ENCODE measurements at places on chromosomes 5 and 9.
A peak's percentile ranks its signal among the peaks of the same experiment; 100 is the strongest.

DNA sequence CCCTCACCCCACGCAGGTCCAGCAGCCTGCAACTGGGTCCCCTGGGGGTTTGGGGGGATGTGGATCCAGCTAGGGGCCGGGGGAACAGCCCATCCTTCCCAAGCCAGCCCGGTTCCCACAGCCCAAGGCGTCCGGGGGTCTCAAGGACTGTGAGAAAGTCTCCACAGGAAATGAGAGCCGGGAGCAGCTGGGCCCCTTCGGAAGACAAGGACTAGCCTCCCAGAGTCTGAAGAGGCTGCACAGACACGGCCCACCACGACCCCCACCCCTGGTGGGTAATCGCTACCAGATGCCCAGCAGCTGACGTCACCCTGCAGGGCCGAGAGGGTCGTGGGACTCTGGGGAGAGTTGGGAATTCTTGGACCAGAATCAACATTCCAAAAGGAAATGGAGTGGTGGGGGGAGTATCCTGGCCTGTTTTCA is 10.5 kb downstream of the SH2D3C start:
- DNase-seq, result no peak

- no peak for DNase-seq
Measured at GRCh38 chr9:118529210-118529609, 825.0 kb downstream of the TLR4 start.

- DNase-seq, result no peak
Measured at GRCh38 chr5:151214614-151215545, 9.0 kb downstream of the CCDC69 start.

- DNase-seq, result peak; percentile 85
Measured at GRCh38 chr9:84271531-84271900, 69.0 kb downstream of the SLC28A3 start.

GRCh38 chr9:123003466-123003865 is 30.0 kb upstream of the GPR21 start:
- DNase-seq, result no peak

- no peak for DNase-seq
Measured at GRCh38 chr5:37703841-37704241, 136.0 kb downstream of the GDNF start.

GRCh38 chr9:137252555-137253506 is 1.7 kb downstream of the STPG3 start:
- DNase-seq, result no peak

DNA sequence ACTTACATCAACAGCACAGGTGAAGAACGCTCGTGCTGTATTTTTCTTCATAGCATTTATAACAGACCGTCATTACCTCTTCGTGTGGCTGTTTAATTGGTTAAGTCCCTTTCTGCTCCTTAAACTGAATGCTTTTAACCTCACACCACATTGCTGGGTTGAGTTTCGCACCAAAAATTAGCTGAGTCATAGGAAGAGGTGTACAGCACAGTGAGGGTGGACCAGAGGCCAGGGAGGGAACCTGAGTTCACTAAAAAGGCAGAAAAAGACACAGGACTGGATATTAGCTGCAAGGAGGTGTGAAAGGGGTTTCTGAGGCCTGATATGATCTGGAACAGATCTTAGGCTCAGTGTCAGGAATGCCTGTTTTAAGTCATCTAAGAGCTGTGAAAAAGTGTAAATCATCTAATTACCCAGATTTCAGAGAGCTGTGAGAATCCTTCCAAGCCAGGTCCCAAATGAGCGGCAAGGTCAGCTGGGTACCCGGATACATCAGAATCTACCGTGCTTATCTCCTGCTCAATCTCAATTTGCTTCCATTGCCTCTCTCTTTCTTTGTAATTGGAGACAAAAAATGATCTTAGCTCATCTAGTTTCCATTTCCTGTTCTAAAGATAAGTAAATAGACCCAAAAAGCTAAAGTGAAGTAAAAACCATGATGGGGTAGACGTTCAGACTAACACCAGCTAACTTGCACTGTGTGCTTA is 7.1 kb upstream of the CFAP90 start:
- no peak for DNase-seq

- no peak for DNase-seq
Measured at GRCh38 chr5:103466495-103466894, 96.1 kb downstream of the NUDT12 start.

DNA sequence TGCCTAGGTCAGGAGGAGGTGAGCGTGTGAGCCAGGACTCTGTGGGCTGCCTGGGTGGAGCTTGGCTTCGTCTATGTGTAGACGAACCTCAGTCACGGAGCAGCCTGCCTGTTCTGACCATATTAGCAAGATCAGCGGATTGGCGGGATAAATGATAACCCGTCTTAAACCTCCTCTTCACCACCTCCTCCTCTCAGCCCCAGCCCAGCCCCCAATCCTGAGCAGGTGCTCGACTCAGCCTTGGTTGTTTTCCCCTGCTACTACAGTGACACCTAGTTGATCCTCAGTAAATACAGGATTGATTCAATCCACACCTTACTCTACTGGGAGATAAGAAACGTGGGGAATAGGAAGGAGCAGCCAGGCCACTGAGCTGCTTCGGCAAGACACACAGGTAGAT is 286.1 kb downstream of the IRX2 start:
- DNase-seq, result no peak

DNA sequence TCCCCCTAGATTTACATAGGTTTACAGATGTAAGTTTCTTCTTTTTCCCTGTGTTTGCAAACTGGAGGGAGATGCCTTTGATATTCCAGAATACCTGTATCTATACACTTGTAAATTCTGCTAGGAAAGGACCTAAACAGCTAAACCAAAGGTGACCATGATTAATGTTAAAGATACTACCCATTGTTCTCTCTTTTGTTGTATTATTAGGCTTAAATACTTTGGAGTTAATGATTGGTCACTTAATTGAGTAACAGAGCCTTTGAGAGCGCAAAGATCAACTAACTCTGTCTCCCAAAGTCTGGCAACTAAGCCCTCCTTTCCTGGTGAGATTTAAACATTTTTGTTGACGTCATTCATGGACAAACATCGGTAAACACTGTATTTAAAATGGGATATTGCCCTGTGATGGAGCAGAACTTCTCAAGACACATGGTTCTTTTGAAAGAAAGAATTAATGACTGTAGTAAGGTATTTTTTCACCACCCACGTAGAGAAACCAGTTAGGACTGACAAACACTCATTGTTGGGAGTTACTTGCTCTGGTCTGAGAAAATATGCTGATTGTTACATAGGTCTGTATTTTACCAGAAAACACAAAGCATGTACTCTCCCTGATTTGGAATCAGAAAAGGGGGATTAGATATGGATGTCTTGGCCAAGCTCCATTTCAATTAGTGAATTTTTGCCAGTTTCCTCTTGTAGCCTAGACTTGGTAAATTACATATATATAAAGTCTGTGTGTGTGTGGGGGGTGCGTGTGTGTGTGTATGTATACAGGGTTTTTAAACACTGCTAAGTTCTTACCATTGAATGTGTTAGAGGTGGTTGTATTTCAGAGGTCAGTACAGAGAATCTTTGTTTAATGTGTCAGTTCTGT is 4.6 kb downstream of the VCAN start:
- DNase-seq, result no peak

GRCh38 chr9:105376893-105377292 is 70.9 kb upstream of the FSD1L start:
- no peak for DNase-seq

GRCh38 chr9:106478312-106478711 is 384.7 kb upstream of the ZNF462 start:
- DNase-seq, result no peak

- no peak for DNase-seq
Measured at GRCh38 chr5:1494780-1495524, 28.8 kb downstream of the LPCAT1 start.

- peak; percentile 26 for DNase-seq
Measured at GRCh38 chr5:684751-685216, 8.4 kb downstream of the TPPP start.

DNA sequence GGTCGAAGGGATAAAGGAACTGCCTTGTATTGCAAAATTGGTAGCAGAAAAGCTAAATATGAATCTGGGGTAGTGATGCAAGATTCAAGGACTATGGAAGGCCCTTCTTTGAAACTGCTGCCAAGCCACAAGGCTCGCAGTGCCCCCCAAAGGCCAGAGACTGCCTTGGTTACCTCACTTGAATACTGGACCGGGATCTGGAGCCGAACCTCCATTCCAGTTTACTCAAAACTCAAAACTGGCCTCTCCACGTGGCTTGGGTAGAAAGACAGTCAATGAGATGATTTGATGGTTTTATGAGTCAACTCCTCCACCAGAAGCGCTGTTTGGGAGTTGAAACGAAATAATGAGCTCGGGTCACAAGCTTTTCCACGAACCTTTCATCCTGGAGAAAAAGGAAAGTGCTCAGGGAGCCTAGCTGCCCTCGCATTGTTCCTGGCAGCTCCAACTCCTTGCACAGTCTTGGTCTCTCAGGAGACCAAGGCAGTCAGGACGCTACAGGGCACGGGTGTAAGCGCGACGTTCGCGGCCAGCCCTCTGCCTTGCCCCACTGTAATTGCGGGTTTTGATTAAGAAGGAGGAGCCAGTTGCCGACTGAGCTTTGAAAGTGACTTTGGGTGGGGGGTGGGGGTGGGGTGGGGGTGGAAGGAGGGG is 2.8 kb downstream of the ST8SIA4 start:
- DNase-seq, result peak; percentile 47

GRCh38 chr9:18542837-18543405 is 69.0 kb downstream of the ADAMTSL1 start:
- DNase-seq, result no peak

GRCh38 chr9:126294331-126295081 is 32.1 kb upstream of the MVB12B start:
- DNase-seq, result no peak

GRCh38 chr5:115320006-115320405 is 23.6 kb upstream of the CCDC112 start:
- DNase-seq, result no peak

DNA sequence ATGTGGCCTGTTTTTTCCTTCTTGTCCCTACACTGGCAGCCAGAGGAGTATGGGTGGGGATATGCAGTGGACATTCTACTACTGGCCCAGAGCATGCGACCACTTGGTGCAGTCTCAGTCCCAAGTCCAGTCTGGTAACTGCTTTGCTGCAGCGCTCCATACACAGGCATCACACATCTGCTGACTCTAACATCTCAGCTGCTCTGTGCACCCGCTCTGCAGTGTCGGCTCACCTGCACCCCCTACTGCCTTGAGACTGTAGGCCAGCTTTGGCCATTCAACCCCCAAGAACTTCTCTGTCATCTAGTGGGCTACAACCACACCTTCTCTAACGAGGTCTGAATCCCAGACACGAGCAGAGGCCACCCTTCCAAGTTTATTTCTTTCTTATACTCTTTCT is 46.4 kb upstream of the SLCO6A1 start:
- DNase-seq, result no peak

GRCh38 chr5:74839229-74839628 is 27.0 kb downstream of the FAM169A start:
- no peak for DNase-seq

DNA sequence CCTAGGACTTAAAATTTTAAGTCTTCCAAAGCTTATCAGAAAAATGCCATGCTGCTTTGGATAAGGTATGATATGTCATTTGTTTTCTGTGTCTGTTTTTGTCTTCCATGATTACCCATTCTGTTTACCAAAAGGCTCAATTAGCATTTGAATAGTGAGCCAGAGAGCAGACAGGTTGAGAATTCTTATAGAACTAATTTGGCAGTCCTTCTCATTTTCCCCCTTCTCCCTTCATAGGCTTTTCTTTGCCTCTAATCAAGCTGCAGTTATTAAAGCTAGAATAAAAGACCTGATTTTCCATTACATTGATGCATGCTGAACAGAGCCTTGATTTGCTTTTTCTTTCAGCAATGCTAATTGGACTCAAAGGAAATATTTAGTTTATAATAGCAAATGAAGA is 993.0 kb downstream of the MAT2B start:
- no peak for DNase-seq

- no peak for DNase-seq
Measured at GRCh38 chr5:3277590-3278196, 317.9 kb upstream of the IRX1 start.

DNA sequence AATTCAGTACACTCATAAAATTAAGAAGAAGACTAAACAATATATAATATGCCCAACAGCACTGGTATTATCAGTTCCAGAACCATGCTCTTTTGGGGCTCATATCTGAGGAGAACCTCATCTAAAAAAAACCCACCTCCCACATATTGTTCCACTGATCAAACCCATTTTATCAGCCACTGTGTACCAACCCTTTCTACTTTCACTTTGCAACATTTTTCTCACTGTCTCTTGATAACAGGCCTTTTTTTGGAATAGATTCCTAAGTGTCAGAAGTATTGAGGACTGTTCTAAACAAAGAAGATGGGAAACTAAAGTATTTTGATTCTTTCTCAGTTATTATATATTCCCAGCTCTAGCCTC is 173.2 kb downstream of the GABRB2 start:
- no peak for DNase-seq

- no peak for DNase-seq
Measured at GRCh38 chr5:8150791-8151190, 281.8 kb downstream of the MTRR start.

DNA sequence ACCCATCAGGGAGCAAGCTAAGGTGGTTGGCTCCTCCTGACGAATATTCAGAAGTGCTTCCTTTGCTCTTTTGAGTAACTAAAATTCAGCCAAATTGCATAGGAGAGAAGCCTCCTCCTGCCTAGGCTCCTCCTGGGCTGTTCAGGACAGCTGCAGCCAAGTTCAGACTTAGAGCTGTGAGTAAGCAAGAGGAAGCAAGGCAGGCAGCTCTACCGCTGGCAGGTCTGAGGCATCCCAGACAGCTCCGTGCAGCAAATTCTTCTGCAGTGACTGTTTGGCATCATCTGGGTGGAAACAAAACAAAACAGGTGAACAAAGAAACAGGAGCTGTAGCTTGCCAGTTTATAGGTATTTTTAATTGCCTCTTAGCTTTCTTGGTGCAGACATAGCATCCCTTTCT is 421.0 kb downstream of the GADD45G start:
- DNase-seq, result no peak

DNA sequence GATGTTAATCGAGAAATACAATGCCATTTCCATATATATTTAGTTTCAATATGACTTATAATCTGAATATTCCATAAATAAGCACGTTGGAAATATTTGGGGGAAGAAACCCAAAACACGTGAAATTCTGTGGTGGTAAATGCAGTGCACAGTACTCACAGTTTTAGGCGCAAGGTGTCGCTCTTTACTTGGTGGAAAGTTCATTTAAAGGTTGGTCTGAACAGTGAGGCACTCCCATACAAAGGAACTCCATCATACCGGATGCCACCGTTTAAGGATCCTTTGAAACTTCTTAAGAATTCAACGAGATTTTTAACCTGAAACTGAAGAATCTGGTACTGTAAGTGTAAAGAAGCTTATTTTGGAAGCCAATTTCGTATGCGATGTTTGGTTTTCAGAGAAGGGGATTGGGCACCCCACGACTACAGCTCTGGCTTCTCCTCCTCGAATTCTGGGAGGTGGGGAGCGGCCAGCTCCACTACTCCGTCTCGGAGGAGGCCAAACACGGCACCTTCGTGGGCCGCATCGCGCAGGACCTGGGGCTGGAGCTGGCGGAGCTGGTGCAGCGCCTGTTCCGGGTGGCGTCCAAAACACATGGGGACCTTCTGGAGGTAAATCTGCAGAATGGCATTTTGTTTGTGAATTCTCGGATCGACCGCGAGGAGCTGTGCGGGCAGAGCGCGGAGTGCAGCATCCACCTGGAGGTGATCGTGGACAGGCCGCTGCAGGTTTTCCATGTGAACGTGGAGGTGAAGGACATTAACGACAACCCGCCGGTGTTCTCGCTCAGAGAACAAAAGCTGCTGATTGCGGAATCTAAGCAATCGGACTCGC is at the start of gene PCDHA11:
TSS of gene PCDHA11 (plus strand) at position 237 of the 834 bp plus-strand sequence. CDS start at position 384, 147 bp downstream.
- no peak for DNase-seq

GRCh38 chr5:56520986-56521730 is 288.0 kb upstream of the ANKRD55 start:
- no peak for DNase-seq

Measured in right forelimb (tissue), 1 donor.